SHP77 treated with DMSO at 0.1 percent for 48 hours (cell line): ENCODE measurements at places on chromosomes 1 and 21.
A peak's percentile ranks its signal among the peaks of the same experiment; 100 is the strongest.

DNA sequence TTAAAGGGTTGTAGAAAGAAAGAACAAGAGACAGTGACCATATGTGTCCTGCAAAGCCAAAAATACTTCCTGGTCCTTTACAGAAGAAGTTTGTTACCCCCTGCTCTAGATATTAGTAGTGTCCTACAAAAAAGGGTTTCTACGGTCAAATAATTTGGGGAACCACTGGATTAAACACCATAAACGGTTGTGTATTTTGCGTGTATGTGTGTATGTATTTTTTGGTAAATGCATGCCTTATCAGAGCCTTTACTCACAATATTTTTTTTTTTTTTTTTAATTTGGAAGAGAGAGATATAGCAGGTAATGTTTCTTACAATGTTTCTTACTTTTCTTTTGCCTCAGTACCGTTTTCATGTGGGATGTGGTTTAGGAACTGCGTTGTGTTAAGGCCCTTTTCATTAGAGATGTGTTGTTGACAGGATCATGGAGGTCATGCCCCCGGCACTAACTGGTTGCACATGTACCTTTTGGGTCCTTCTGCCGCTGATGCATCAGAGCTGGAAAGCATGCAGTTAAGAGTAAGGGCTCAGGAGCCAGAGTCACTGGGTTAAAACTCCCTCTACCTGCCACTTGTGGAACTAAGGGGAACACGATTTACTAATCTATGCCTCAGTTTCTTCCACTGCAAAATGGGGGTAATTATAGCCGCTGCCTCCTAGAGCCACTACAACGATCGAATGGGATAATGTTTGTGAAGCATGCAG lies 234.6 kb upstream of the KAZN start:
- DNase-seq: no peak

- DNase-seq: no peak
These were observed 21.6 kb downstream of the NAV1 start for GRCh38 chr1:201560328-201561194.

- DNase-seq: no peak
These were observed 35.7 kb upstream of the MYSM1 start for GRCh38 chr1:58735586-58735985.

DNA sequence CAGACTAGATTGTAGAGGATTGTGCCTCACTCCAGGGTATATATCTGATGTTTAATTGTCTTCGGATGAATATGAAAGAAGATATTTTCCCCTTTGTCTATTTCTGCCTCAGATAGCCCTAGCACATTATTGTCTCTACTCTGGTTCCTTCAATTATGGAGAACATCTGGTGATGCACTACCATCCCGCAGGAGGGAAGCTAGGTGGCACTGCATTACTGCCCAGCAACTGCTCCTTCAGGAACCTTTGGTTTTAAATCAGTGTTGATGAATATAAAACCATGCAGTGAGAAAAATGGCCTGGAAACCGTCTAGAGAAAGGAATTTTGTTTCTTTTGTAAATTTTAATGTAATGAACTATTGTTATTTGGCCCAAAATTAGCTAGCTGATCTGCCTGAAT lies 68.5 kb downstream of the GPR88 start:
- DNase-seq: no peak

GRCh38 chr1:40648928-40649591 lies 16.4 kb downstream of the RIMS3 start:
- no peak for DNase-seq

- DNase-seq: no peak
These were observed 15.6 kb upstream of the BOLA1 start for GRCh38 chr1:149883598-149884247.

GRCh38 chr1:241813768-241814320 lies 34.2 kb upstream of the EXO1 start:
- no peak for DNase-seq

- DNase-seq: peak; percentile 12
These were observed 200.6 kb upstream of the HMCN1 start for GRCh38 chr1:185533596-185533995.

DNA sequence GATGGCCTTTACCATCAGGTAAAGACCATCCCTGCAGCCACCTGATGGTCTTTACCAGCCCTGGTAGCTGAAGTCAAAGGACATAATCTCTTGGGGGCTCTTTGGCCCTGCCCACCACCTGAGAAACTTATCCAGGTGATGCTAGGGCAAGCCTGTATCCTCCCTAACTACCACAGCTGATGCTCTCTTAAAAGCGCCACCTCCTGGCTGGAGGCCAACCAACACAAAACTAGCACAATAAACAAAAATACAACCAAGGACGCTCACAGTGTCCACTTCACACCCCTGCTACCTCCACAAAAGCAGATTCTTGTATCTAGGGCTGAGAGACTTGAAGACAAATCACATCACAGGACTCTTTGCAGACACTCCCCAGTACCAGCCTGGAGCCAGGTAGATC lies 357.1 kb upstream of the POU3F1 start:
- DNase-seq: no peak

- DNase-seq: peak; percentile 88
These were observed 37.0 kb downstream of the NUAK2 start for GRCh38 chr1:205284420-205285144.

GRCh38 chr1:208965351-208965750 lies 618.2 kb upstream of the CAMK1G start:
- DNase-seq: no peak

- no peak for DNase-seq
These were observed 54.6 kb downstream of the TGFBR3 start for GRCh38 chr1:91831132-91831930.

- no peak for DNase-seq
These were observed 450.1 kb upstream of the BEND5 start for GRCh38 chr1:49226758-49227157.

DNA sequence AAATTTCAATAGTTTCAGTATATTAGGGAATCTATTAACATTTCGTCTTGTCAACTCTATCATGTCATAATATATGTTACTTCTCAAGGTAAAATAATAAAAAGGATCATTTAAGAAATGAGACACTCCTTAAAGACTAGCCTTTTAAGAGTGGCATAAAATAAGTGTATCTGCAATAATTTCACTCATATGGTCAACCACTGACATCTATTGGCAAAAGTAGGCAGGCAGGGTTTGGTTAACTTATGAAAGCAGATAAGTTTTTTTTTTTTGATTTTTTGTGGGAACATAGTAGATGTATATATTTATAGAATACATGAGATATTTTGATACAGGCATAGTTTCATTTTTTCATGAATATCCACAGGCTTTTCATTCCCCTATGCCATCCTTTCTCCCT lies 5.5 kb upstream of the RGS21 start:
- no peak for DNase-seq

DNA sequence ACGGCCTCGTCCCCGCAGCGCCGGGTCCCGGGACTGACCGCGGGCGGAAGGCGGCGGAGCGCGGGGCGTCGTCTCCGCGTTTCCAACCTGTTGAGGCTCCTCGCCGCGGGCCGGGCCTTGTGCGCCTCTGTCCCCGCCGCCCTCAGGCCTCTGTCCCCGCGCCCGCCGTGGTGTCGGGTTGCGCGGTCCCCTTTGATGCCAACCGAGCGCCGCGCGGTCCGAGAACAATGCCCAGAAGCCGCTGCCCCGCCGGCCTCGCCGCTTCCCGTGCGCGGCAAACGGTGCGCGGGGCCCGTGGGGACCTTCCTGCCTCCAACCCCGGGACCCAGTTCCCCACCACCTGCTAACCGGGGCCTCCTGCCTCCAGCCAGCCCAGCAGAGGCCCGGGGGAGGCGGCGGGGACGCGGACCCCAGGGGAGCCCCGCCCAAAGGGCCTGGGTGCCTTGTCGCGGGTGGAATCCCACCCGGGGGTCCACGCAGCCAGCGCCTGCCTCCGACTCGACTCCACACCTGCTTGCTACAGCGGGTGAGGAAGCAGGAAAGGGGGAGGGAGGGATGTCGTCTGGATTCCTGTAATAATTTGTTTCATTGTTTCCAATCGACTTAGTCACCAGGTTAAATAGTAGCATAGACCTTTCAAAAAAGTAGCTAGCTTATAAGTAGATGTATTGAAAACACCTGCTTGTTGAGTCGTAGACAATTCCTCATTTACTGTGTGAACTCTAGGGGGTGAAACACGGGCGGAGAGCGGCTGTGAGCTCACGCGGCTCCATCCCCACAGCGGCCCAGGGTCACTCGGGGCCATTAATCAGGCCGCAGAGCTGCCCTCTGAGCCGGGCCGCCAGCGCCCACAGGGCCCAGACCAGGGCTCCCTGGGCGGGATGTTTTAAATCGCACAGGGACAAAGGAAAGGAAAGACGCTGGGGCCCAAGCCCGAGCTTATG lies 1.1 kb downstream of the COL18A1 start:
- DNase-seq: no peak

- DNase-seq: no peak
These were observed 28.7 kb downstream of the NPHS2 start for GRCh38 chr1:179547021-179547535.

- DNase-seq: no peak
These were observed 930 bp downstream of the ARHGEF10L start for GRCh38 chr1:17540255-17541001.

DNA sequence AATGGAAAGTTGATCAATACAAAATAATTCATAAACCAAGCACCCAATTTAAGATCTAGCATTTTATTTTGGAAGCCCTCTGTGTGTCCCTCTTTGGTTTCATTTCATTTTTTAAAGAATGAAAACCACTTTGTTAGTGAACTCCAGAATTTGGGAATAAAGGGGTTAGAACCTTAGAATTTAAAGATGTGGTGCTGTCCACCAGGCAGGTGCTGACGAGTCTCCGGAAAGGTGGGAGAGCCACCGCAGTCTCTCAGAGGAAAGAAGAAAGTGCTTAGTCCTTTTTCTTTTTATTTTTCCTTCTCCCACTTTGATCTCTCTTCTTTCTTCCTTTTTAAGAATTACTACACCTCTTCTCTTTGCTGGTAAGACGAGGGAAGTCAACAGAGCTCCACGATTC lies 20.5 kb upstream of the HIVEP3 start:
- DNase-seq: no peak

DNA sequence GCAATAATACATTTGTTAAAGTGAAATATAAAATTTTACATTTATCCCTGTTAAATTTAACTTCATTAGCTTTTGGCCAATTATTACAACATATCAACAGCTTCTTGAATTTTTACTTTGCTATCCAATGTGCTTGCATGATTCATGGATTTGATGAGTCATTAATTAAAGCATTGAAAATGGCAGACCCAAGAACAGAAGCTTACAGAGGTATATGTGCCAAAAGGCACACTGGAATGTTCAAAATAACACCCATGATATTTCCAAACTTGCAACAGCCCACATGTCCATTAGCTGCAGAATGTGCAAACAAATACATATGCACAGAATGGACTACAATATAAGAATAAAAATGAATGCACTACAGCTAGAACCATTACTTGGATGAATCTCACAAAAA lies 76.4 kb upstream of the MAN1A2 start:
- no peak for DNase-seq

DNA sequence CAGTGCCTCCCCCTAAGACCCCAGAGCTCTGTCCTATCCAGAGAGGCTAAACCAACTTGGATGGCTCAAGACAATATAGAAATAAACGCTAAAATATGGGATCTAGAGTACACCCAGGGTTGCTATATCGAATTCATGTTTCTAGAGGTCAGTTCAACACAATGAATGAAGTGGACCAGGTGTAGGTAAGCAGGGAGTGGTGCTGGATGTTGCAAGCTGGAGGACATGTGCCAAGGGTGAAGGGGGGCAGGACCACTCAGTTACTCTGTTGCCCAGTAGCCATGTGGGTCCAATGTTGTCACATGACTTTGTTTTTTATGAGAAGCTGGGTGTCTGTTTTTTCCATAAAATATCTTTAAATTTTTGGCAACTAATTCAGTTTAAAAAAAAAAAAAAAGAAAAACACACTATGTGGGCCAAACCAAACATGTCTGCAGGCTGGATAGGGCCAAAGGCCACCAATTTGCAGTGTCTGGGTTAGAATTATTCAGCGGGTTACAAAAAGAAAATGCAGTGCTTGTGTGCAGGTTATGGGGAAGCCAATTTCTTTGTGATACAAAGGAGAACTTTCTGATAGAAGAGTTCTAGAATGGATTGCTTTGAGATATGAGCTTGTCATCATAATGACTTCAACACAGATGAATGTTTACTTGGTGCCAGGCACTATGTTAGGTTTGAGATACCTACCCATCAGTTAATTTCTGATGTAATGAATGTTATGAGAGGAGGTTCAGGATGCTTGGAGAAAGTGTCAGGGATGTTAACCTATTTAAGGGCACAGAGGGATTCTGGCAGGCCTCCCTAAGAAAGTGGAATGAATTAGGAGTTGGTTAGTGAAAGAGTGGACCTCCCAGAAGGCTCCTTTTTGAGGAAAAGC lies 8.9 kb downstream of the CACHD1 start:
- no peak for DNase-seq

- DNase-seq: no peak
These were observed 5.5 kb downstream of the DYNLT5 start for GRCh38 chr1:66757722-66758240.

- no peak for DNase-seq
These were observed 9.9 kb upstream of the LDLRAD1 start for GRCh38 chr1:54027848-54028247.

- no peak for DNase-seq
These were observed 15.1 kb downstream of the KHDRBS1 start for GRCh38 chr1:32028746-32029145.

GRCh38 chr1:227567256-227567655 lies 3.9 kb downstream of the ZNF678 start:
- no peak for DNase-seq

GRCh38 chr1:178660461-178660860 lies 64.6 kb upstream of the RALGPS2 start:
- DNase-seq: no peak

DNA sequence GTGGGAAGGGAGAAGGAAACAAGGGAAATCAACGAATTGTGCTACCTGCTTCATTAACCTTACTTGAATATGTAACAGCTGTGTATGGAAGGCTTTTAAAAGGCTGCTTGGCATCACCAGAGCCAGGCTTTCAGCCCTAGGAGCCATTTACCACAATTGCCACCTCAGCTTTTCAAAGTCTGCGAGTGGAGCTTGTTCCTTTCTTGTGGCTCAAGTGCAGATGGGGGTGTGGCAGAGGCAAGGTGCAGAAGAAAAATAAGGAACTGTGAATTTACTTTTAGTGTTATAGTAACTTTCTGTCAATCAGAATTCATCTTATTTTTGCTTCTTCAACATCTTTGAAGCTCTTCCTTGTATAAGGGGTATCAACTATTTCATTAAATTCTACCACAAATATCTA lies 17.6 kb downstream of the CLCA2 start:
- no peak for DNase-seq

GRCh38 chr21:44038063-44038462 lies 26.0 kb downstream of the TRAPPC10 start:
- DNase-seq: no peak

- no peak for DNase-seq
These were observed 9.5 kb downstream of the RSPH1 start for GRCh38 chr21:42486531-42486930.

- no peak for DNase-seq
These were observed 9.7 kb downstream of the MX1 start for GRCh38 chr21:41435706-41436105.
